ENCODE measurements at places on chromosomes 1 and 21.

- no peak for DNase-seq
These were observed 327.0 kb upstream of the NR5A2 start for GRCh38 chr1:199700551-199700950.

- DNase-seq: no peak
These were observed 11.4 kb downstream of the AGMAT start for GRCh38 chr1:15573477-15573876.

DNA sequence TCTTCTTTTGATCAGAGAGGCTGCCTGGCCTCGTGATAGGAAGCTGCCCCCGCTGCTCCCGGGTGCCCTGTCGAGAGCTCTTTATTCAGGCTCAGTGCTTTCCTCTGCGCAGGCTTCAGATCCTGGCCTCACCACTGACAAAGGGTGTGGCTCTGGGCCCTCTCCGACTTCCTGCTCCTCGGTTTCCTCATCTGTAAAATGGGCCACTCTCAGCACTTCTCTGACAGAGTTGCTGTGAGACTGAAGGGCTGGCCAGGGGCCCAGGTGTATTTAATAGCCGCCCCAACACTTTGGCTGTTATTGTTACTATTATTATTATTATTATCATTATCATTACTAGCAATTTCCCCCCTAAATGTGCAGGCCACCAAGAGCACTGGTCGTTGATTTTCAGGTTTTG is 61.0 kb upstream of the EFHD2 start:
- no peak for DNase-seq

GRCh38 chr1:241163363-241163762 is 193.6 kb downstream of the RGS7 start:
- DNase-seq: no peak

DNA sequence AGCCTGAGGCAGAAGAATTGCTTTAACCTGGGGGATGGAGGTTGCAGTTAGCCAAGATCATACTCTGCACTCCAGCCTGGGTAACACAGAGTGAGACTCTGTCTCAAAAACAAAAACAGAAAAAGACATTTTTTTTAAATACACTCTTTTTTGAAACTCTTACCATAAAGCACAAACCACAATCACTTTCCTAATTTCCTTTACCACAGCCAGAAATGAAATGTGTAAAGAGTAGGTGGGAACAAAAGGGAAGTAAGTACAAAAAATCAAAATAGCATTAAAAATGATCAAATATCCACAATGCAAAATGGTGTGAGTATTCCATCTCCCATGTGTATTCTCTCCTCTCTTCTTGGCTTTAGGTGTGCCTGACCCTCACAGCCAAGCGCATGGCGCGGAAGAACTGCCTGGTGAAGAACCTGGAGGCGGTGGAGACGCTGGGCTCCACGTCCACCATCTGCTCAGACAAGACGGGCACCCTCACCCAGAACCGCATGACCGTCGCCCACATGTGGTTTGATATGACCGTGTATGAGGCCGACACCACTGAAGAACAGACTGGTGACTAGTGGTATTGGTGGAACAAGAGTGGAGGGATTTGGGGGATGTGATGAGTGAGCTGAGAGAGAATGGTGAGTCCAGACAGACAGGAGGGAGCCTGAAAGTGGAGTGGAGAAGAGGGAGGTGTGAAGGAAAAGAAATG is 14.9 kb downstream of the ATP1A4 start:
- DNase-seq: no peak

GRCh38 chr1:234240680-234241079 is 132.6 kb upstream of the COA6 start:
- DNase-seq: no peak

- no peak for DNase-seq
These were observed 60.5 kb downstream of the CLIC4 start for GRCh38 chr1:24805534-24806301.

DNA sequence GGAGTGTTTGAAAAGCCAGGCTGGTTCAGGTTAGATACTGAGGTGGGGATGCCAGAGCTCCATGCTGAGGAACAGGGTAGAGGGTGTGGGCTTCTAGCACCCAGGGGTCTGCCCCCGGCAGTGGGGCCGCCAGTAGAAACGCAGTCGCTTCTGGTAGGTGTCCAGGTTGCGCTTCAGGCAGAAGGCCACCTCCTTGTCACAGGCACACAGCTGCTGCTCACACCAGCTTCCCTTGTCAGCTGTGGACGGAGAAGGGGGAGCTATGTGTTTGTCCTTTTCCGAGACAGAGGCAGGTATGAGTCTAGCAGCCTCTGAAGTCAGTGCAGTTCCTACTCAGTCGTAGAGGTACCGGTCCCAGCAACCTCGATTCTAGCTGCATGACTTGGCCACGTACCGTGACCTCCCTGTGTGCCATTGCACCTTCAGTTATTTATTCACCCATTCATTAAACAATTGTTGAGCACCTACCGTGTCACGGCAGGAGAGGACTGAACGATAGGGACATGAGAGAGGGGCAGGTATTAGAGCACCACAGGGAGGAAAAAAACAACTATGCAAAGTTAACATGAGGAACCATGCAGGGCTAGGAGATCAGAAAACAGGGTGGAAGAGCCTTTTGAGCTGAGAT is 5.2 kb downstream of the PLA2G2D start:
- no peak for DNase-seq

Measured in T-helper 2 cell (primary cell).